ENCODE measurements at places on chromosomes 2 and 18.
A peak's percentile ranks its signal among the peaks of the same experiment; 100 is the strongest.

DNA sequence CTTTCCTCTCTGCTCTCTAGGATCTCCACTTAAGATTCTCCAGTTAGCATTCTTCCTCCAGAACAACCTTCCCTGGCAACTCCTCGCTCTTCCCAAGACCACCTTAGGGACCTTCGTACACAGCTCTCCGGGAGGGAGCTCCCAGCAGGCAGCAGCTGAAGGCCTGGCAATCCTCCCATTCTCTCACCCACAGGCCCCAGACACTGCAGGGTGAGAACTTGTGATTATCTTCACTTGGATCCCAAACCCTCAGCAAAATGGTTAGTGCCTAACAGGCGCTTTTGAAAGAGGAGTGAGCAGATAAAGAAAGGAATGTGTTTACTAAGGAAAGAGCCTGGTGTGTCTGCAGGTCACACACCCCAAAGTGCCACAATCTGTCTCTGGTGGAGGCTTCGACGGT, 83.8 kb upstream of the SNTG2 start:
- DNase-seq: no peak

DNA sequence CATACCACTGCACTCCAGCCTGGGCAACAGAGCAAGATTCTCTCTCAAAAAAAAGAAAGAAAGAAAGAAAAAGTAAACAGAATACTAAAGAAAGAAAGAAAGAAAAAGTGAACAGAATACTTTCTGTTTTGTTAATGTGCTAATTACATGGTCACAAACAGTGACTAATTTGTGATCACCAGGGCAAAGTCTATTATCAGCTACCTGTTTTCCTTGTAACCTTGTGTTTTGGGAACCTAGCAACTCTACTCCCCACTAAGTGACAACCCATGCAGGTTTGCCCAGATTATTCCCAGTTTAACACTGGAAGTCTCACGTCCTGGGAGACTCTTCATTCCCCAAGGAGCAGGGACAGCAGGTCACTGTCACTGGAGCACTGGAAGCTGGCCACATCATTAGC, 16.7 kb upstream of the UGT1A9 start:
- no peak for DNase-seq

GRCh38 chr2:68909793-68910674, 38.8 kb upstream of the BMP10 start:
- peak; percentile 2 for DNase-seq

GRCh38 chr18:3367491-3368091, 82.4 kb upstream of the TGIF1 start:
- DNase-seq: no peak

Measured in NCI-H2227 treated with DMSO at 0.1 percent for 48 hours (cell line).